ENCODE measurements at places on chromosomes 4 and X. TPM values are rescaled to one million over a fixed set of nuclear protein-coding genes. Genes with fewer than 3 reads are reported as not detected.
A peak's percentile ranks its signal among the peaks of the same experiment; 100 is the strongest.

VCX3B gene
- not detected for total RNA-seq

DNA sequence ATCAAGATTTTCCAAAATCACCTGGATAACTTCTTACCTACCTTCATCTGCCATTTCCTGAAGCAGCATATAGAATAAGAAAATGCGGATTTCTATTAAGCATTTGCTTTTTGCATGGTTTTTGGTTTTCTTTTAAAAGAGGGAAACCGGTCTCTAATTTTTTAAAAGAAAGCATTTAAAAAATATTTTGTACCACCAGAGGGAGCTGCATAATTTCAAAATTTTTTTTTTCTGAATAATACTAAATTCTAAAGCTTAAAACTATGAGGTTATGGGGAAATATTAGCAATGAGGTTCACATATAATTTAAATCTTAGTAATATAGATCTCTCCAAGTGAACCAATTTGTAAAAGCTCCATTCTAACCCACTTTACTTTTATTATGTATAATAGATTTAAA lies 137.7 kb upstream of the TENT5D start:
- peak; percentile 20 for DNase-seq

SLC9B1 gene
- total RNA-seq, result 1.2 TPM

NAP1L5 gene
- 11.3 TPM for total RNA-seq

FAM156B gene
- total RNA-seq, result 7.9 TPM
